Central memory CD8-positive, alpha-beta T cell (primary cell): ENCODE measurements at places on chromosomes 4 and X.
A peak's percentile ranks its signal among the peaks of the same experiment; 100 is the strongest.

- H3K4me1 ChIP-seq, result no peaks in the 10 kb centered on the region
- H3K27ac ChIP-seq, result no peak overlapping the region
- H3K36me3 ChIP-seq, result no peaks in the 10 kb centered on the region
- H3K4me3 ChIP-seq, result no peak overlapping the region
- no peak for DNase-seq
- no peaks in the 10 kb centered on the region for H3K27me3 ChIP-seq
Measured at GRCh38 chr4:96039217-96039616, 199.3 kb downstream of the PDHA2 start.

GRCh38 chr4:129328162-129328561, 232.2 kb downstream of the C4orf33 start:
- no peak for DNase-seq
- peaks cover 12% of the 10 kb centered on the region for H3K27me3 ChIP-seq
- no peak overlapping the region for H3K27ac ChIP-seq
- H3K36me3 ChIP-seq, result no peaks in the 10 kb centered on the region
- H3K4me3 ChIP-seq, result no peak overlapping the region
- H3K4me1 ChIP-seq, result no peaks in the 10 kb centered on the region

DNA sequence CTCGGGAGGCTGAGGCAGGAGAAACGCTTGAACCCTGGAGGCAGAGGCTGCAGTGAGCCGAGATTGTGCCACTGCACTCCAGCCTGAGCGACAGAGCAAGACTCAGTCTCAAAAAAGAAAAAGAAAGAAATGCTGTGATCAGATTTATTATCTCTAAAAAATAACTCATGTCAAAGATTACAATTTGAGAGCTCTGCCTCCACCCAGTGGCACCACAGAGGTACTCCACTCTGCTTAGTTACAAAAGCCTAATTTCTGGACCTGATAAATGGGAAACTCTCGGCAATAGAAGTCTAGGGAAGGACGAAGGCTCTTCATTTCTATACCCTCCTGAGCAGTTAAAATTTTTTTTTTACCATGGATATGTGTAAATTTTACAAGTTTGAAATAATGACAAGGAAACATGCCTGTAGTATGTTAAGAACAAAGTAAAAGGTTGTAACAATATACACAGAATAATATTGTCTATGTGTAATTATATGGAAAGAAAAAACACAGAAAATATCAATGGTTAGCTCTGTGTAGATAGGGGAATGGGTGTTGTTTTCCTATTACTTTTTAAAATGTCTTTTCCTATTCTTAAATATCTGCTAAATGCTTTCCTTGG, 149.8 kb downstream of the STIM2 start:
- peaks cover 7% of the 10 kb centered on the region for H3K4me1 ChIP-seq
- H3K36me3 ChIP-seq, result peaks cover 14% of the 10 kb centered on the region
- peak; percentile 31 for DNase-seq
- H3K27ac ChIP-seq, result no peak overlapping the region
- no peaks in the 10 kb centered on the region for H3K27me3 ChIP-seq

- H3K27me3 ChIP-seq, result peaks cover 30% of the 10 kb centered on the region
- H3K27ac ChIP-seq, result no peak overlapping the region
- H3K4me3 ChIP-seq, result no peak overlapping the region
- no peak for DNase-seq
Measured at GRCh38 chrX:39459952-39460351, 637.8 kb downstream of the BCOR start.

DNA sequence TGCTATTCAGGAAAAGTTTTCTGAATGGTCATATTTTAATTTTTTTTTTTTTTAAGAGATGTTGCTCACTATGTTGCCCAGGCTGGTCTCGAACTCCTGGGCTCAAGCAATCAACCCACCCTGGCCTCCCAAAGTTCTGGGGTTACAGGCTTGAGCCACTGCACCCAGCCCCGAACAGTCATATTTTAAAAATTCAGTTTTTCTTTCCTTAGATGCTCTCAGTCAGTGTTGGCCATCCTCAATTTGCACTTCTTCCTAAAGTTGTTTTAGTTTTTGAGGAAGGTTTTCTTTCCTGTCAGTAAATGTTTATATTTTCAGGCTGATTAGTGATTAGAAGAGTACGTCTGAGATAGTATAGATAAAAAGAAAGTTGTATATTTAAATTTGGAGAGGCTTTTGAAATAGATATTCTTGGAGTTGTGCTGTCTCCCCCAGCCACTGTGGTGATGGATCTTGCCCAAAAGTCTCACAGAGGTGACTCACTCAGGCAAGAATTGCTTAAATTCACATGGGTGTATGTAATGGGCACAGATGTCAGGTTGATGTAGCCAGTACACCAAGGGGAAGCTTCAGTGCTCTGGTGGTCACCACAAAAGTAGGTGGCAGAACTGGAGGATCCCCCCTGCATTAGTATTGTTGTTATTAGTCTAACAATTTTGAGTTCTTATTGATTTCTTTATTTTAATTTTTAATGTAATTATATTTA, 72.2 kb upstream of the ELOVL6 start:
- H3K27ac ChIP-seq, result no peak overlapping the region
- H3K4me1 ChIP-seq, result no peaks in the 10 kb centered on the region
- H3K4me3 ChIP-seq, result no peak overlapping the region
- no peak for DNase-seq
- peaks cover 9% of the 10 kb centered on the region for H3K27me3 ChIP-seq

DNA sequence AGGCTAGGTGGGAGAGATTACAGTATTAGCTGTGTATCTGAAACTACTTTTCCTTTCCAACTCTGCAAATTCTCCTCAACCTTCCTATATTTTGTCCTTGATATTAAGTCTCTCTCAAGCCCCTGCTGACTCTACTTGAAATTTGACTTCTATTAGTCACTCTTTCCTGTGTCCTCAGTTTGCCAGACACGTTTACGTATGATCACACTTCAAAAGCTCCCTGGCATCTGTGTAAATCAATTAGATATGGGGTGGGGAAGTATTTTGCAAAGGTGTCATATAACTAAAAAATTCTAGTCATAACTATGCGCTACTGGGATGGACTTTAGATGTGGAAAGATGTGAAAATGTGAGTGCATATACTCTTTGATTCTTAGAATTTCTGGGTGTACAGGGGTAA, 67.4 kb upstream of the ARHGAP24 start:
- H3K4me3 ChIP-seq, result no peak overlapping the region
- no peak for DNase-seq
- H3K4me1 ChIP-seq, result no peaks in the 10 kb centered on the region

DNA sequence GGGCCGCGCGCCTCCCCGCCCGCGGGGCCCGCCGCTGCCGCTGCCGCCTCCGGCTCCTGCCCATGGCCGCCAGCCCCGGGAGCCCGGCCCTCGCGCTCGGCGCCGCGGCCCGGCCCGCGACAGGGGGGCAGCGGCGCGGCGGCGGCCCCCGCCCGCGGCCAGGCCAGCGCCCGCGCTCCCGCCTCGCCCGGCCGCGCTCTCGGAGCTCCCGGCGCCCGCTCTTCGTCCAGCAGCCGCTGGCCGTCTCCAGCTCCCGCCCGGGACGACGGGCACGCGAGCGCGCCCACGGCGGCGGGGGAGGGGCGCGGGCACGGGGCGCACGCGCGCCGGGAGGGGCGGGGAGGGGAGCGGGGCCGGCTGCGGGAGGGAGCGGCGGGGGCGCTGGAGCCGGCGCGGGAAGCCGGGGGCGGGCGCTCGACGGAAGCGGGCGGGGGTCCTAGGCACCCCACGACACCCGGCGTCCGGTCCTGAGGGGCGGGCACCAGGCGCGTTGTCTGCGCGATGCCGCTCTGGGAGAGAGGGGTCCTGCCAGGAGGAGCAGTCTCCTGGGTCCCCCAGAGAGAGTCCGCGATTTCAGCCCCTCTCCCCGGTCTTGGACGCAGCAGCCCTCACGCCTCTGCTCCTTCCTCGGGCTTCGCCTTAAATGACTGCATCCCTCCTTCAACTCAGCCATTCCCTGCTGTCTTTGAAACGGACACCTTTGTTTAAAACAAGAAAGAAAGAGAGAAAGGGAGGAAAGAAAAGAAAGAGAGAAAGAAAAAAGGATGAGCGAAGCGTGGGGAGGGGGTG, 490 bp upstream of the PDZD4 start:
- H3K4me1 ChIP-seq, result peaks cover 12% of the 10 kb centered on the region
- no peaks in the 10 kb centered on the region for H3K27me3 ChIP-seq
- peaks cover 3% of the 10 kb centered on the region for H3K36me3 ChIP-seq
- H3K27ac ChIP-seq, result no peak overlapping the region
- peak overlapping the region; percentile 56 for H3K4me3 ChIP-seq

DNA sequence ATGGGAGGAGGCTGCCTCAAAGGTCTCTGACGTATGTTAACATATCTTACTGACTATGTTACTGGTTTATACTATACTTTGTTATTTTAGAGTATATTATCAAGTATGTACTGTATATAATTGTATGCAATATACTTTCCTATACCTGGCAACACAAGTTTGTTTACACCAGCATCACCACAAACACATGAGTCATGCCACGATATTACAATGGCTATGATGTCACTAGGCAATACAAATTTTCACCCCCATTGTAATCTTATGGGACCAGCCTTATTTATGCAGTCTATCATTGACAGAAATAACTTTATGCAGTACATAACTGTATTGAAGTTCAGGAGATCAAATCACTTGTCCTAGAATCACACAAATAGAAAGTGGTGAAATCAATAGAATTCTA, 329.9 kb upstream of the SLC7A11 start:
- H3K4me3 ChIP-seq, result no peak overlapping the region
- no peak for DNase-seq
- no peaks in the 10 kb centered on the region for H3K27me3 ChIP-seq
- H3K27ac ChIP-seq, result no peak overlapping the region
- no peaks in the 10 kb centered on the region for H3K4me1 ChIP-seq

- no peaks in the 10 kb centered on the region for H3K36me3 ChIP-seq
- H3K27ac ChIP-seq, result no peak overlapping the region
- H3K4me1 ChIP-seq, result no peaks in the 10 kb centered on the region
- no peaks in the 10 kb centered on the region for H3K27me3 ChIP-seq
- no peak for DNase-seq
- H3K4me3 ChIP-seq, result no peak overlapping the region
Measured at GRCh38 chr4:85210353-85210752, 243.9 kb upstream of the WDFY3 start.

GRCh38 chr4:122928930-122929329, 6.5 kb upstream of the NUDT6 start:
- H3K4me3 ChIP-seq, result no peak overlapping the region
- H3K4me1 ChIP-seq, result no peaks in the 10 kb centered on the region

GRCh38 chr4:176587920-176588319, 204.8 kb downstream of the VEGFC start:
- H3K27me3 ChIP-seq, result no peaks in the 10 kb centered on the region
- no peak overlapping the region for H3K27ac ChIP-seq
- no peaks in the 10 kb centered on the region for H3K4me1 ChIP-seq
- no peak overlapping the region for H3K4me3 ChIP-seq
- no peaks in the 10 kb centered on the region for H3K36me3 ChIP-seq

- H3K4me3 ChIP-seq, result no peak overlapping the region
- H3K27me3 ChIP-seq, result no peaks in the 10 kb centered on the region
Measured at GRCh38 chrX:118225711-118226428, 109.3 kb upstream of the KLHL13 start.

GRCh38 chr4:150005537-150005936, 72.7 kb upstream of the DCLK2 start:
- peaks cover 19% of the 10 kb centered on the region for H3K27me3 ChIP-seq
- no peak for DNase-seq
- no peak overlapping the region for H3K4me3 ChIP-seq
- no peak overlapping the region for H3K27ac ChIP-seq
- H3K4me1 ChIP-seq, result no peaks in the 10 kb centered on the region
- H3K36me3 ChIP-seq, result no peaks in the 10 kb centered on the region

DNA sequence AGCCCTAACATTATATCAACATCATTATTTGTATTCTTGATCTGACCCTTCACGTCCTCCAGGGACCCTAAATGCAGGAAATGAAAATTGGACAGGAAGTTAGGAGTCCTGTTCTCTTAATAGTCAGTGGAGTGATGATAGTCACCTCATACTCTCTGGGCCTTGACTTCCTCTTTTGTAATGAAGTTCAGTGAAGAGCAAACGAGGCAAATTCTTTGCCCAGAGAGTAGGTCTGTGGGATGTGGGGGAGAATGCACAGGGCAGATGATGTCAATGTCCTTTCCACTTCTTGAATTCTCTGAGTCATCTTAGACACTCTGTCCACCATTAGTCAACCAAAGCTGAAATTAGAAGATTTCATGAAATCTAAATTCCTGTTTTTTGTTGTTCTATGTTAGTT, 17.1 kb upstream of the GPRIN3 start:
- no peak for DNase-seq
- H3K27ac ChIP-seq, result no peak overlapping the region
- H3K27me3 ChIP-seq, result no peaks in the 10 kb centered on the region
- H3K4me1 ChIP-seq, result no peaks in the 10 kb centered on the region

DNA sequence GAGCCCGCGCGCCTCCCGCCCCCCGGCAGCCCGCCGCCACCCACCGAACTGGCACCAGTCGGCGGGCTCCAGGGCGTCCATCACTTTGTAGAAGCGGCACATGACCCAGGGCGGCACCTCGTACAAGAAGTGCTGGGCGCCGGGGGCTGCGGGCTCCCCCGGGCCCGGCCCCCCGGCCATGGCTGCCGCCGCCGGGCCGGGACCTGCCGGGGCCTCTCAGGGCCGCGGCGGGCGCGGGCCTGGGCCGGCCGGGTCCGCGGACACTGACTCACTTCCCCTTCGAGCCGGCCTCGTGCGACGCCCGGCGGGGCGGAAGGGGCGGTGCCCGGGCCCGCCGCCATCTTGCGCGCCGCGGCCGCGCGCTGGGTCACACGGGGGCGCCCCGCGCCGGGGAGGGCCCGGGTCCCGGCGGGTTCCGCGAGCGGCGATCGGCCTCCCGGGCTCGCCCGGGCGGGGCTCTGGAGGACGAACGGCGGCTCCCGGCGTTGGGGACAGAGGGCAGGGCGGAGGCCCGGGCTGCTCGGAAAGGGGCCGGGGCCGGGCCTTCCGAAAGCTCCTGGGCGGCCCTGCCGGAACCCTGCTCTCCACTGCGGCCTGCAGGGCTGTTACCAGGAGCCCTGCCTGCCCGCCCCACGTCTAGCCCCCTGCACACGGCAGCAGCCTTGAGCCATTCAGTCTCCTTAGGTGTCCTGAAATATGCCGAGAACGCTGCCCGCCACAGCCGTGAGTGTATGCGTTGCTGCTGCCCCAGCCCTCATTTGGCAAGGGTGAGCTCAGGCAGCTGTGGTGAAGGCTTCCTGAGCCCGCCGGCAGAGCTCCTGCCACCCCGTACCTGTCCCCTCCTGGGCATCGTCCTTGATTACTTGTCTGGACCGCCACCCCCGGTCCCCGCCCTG, at the start of gene IRAK1:
TSS of gene IRAK1 (minus strand) at position 270 of the 896 bp plus-strand sequence. CDS start at position 180, 90 bp downstream.
- H3K4me1 ChIP-seq, result peaks cover 16% of the 10 kb centered on the region
- peak within 1 kb of the TSS; percentile 94 for H3K27ac ChIP-seq
- H3K27me3 ChIP-seq, result no peaks in the 10 kb centered on the region
- peaks cover 22% of the 10 kb centered on the region for H3K36me3 ChIP-seq
- DNase-seq, result no peak
- peak within 1 kb of the TSS; percentile 86 for H3K4me3 ChIP-seq

GRCh38 chr4:168634276-168634802, 137.5 kb downstream of the PALLD start:
- H3K4me1 ChIP-seq, result no peaks in the 10 kb centered on the region
- H3K27me3 ChIP-seq, result peaks cover 75% of the 10 kb centered on the region
- H3K4me3 ChIP-seq, result no peak overlapping the region
- no peak for DNase-seq

- no peak overlapping the region for H3K27ac ChIP-seq
- DNase-seq, result no peak
- no peaks in the 10 kb centered on the region for H3K36me3 ChIP-seq
- no peaks in the 10 kb centered on the region for H3K27me3 ChIP-seq
- no peaks in the 10 kb centered on the region for H3K4me1 ChIP-seq
Measured at GRCh38 chrX:15299941-15300851, 15.2 kb downstream of the ASB11 start.
